ENCODE measurements at places on chromosomes 12 and 14. TPM values are rescaled to one million over a fixed set of nuclear protein-coding genes. Genes with fewer than 3 reads are reported as not detected.

GRCh38 chr12:113625499-113625898 lies 153.8 kb upstream of the LHX5 start:
- H3K27me3 ChIP-seq, result no peaks in the 10 kb centered on the region
- H3K36me3 ChIP-seq, result no peaks in the 10 kb centered on the region
- no peaks in the 10 kb centered on the region for H3K4me1 ChIP-seq
- no peak overlapping the region for H3K27ac ChIP-seq

Gene STON2
- total RNA-seq, result 12.2 TPM

GRCh38 chr14:94903883-94904282 lies 134.0 kb upstream of the GSC start:
- H3K4me1 ChIP-seq, result no peaks in the 10 kb centered on the region
- no peak overlapping the region for H3K27ac ChIP-seq
- peak; percentile 0 for DNase-seq
- H3K4me3 ChIP-seq, result no peak overlapping the region
- H3K27me3 ChIP-seq, result no peaks in the 10 kb centered on the region

Gene PRIMA1
- total RNA-seq, result 21.9 TPM

- no peak overlapping the region for H3K27ac ChIP-seq
- H3K4me1 ChIP-seq, result no peaks in the 10 kb centered on the region
- DNase-seq, result no peak
- peaks cover 10% of the 10 kb centered on the region for H3K36me3 ChIP-seq
Observed at GRCh38 chr12:65248656-65249633, 29.5 kb upstream of the MSRB3 start.

- no peaks in the 10 kb centered on the region for H3K4me1 ChIP-seq
- H3K4me3 ChIP-seq, result no peak overlapping the region
- DNase-seq, result peak; percentile 43
- H3K27me3 ChIP-seq, result no peaks in the 10 kb centered on the region
Observed at GRCh38 chr12:117085318-117085947, 13.8 kb downstream of the TESC start.

Gene NANOG
- total RNA-seq, result under 0.01 TPM

GRCh38 chr14:88588081-88588480 lies 25.2 kb downstream of the ZC3H14 start:
- no peak for DNase-seq
- no peak overlapping the region for H3K27ac ChIP-seq
- H3K36me3 ChIP-seq, result peaks cover 10% of the 10 kb centered on the region
- H3K4me3 ChIP-seq, result no peak overlapping the region
- H3K4me1 ChIP-seq, result peaks cover 22% of the 10 kb centered on the region

- no peak overlapping the region for H3K27ac ChIP-seq
- H3K27me3 ChIP-seq, result no peaks in the 10 kb centered on the region
- peaks cover 13% of the 10 kb centered on the region for H3K4me1 ChIP-seq
- H3K36me3 ChIP-seq, result no peaks in the 10 kb centered on the region
Observed at GRCh38 chr12:12776261-12776660, 9.2 kb upstream of the APOLD1 start.

DNA sequence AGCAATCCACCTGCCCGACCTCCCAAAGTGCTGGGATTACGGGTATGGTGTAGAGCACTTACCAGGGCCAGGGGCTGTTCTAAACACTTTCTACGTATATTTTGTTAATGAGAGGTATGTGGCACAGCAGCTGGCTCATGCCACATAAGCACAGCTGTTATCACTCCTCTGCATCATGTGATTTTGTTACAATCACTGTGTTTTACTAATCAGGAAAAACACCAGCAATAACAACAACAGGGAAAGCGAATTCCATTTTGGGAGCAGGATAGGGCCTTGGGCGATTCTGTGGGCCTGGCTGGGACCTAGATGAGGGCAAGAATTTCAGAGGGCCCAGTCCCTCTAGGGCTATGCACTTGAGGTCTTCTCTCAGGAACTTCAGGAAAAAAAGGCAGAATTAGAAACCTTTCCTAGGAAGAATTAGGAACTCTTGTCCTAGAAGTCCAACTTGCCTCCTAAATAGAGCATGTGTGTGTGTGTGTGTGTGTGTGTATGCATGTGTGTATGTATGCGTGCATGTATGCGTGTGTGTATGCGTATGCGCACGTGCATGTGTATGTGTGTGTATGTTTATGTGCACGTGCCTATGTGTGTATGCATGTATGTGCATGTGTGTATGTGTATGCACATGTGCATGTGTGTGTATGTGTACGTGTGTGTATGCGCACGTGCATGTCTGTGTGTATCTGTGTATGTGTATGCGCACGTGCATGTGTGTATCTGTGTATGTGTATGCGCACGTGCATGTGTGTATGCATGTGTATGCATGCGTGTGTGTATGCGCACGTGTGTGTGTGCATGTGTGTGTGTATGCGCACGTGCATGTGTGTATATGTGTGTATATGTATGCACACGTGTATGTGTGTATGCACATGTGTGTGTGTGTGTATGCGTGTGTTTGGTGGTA lies 41.8 kb upstream of the CORO1C start:
- DNase-seq, result no peak
- no peaks in the 10 kb centered on the region for H3K27me3 ChIP-seq
- H3K4me1 ChIP-seq, result peaks cover 51% of the 10 kb centered on the region
- no peaks in the 10 kb centered on the region for H3K36me3 ChIP-seq
- H3K27ac ChIP-seq, result peak overlapping the region; percentile 87
- H3K4me3 ChIP-seq, result no peak overlapping the region

DNA sequence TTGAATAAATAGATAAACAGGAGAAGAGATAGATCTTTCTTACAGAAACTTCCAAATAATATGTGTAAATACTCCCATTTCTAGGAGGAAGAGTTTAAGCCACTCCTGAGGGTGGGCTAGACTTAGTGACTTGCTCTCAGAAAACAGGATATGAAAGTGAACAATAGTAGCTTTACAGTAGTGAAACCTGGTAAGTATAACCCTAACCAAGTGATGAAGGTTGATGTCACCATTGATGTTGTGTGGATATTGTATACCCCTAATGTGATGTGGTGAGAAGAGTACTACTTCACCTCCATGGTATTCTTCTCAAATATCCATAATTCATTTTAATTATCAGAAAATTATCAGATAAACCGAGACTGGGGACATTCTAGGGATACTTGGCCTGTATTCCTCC lies 20.9 kb downstream of the AKAP6 start:
- H3K4me1 ChIP-seq, result no peaks in the 10 kb centered on the region
- no peak overlapping the region for H3K4me3 ChIP-seq
- no peaks in the 10 kb centered on the region for H3K36me3 ChIP-seq
- DNase-seq, result no peak
- no peak overlapping the region for H3K27ac ChIP-seq

DNA sequence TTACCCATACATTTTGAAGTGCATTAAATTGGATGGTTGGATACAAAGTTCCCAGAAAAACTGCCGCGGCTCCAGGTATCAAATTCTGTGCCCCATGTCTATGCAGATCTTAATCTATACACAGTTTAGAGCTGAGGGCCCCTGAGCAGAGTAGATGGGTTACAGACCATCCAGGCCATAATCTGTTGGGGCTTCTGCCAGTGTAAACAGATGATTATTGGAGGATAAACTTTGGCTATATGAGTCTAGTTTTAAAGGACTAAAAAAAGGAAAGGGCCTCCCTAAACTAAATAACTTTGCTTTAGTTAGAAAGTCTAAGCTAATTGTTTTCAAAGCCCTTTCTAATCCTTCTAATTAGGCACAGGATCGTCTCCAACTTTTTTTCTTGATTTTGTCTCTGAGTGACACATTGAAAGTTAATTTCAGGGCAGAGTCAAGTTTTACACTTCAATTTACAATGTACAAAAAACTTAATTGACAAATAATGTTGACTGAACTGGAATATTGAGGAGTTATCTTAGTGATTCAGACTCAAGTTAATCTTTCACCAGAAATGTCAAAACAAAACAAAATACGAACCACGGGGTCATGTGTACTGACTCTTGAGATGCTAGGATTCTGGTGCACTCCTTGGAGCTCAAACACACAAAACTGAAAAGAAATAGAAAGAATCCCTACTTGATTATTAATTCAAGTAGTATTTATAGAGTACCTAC lies 133.9 kb upstream of the SCAF11 start:
- no peaks in the 10 kb centered on the region for H3K27me3 ChIP-seq
- no peak overlapping the region for H3K4me3 ChIP-seq
- peak overlapping the region; percentile 41 for H3K27ac ChIP-seq
- H3K4me1 ChIP-seq, result peaks cover 18% of the 10 kb centered on the region
- no peaks in the 10 kb centered on the region for H3K36me3 ChIP-seq

- H3K4me3 ChIP-seq, result no peak overlapping the region
- peaks cover 46% of the 10 kb centered on the region for H3K4me1 ChIP-seq
- no peak for DNase-seq
- no peaks in the 10 kb centered on the region for H3K36me3 ChIP-seq
- peak overlapping the region; percentile 82 for H3K27ac ChIP-seq
Observed at GRCh38 chr12:119326341-119326740, 8.2 kb upstream of the CCDC60 start.

DNA sequence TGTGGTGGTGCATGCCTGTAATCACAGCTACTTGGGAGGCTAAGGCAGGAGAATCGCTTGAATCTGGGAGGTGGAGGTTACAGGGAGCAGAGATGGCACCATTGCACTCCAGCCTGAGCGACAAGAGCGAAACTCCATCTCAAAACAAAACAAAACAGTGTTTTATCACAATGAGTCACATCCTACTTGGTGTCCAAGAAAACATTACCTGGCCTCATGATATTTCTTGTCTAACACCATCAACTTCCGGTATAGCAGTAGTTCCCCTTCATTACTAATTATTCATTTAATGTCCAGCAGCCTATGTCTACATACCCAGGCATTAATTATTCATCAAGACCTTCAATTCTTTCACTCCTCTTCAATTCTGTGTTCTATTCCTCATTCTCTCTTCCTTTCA lies 115.5 kb downstream of the CCDC59 start:
- DNase-seq, result no peak
- no peak overlapping the region for H3K4me3 ChIP-seq
- no peaks in the 10 kb centered on the region for H3K27me3 ChIP-seq
- no peaks in the 10 kb centered on the region for H3K36me3 ChIP-seq
- H3K4me1 ChIP-seq, result no peaks in the 10 kb centered on the region
- no peak overlapping the region for H3K27ac ChIP-seq

Gene DPY19L2
- 11.1 TPM for total RNA-seq

Gene TSHR
- not detected for total RNA-seq

DNA sequence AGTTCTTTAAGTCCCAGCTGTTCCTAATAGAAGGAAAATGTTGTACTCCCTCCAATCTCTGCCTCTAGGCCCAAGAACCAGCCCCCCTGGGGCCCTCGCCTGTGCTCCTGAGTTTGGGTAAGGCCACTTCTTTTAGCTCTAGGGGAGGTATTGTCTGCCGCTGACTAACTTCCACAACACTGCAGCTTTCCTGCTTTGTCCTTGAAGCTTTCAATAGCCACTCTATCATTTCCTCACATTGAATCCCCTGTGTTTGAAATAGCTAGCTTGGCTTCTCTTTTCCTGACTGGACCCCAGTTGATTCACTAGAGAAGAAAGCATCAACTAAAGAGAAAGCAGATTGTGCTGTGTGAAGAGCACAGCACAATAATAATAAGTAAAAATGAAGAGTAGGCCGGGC lies 28.8 kb downstream of the KRT80 start:
- H3K27me3 ChIP-seq, result no peaks in the 10 kb centered on the region
- H3K27ac ChIP-seq, result no peak overlapping the region
- H3K36me3 ChIP-seq, result no peaks in the 10 kb centered on the region
- H3K4me1 ChIP-seq, result peaks cover 14% of the 10 kb centered on the region

GRCh38 chr14:25140411-25140810 lies 90.5 kb upstream of the STXBP6 start:
- no peak overlapping the region for H3K4me3 ChIP-seq
- H3K36me3 ChIP-seq, result no peaks in the 10 kb centered on the region
- no peaks in the 10 kb centered on the region for H3K27me3 ChIP-seq
- DNase-seq, result no peak

Gene IFNG
- total RNA-seq, result not detected

GRCh38 chr12:78470354-78471195 lies 394.0 kb upstream of the SYT1 start:
- no peak overlapping the region for H3K4me3 ChIP-seq
- no peaks in the 10 kb centered on the region for H3K27me3 ChIP-seq
- no peak overlapping the region for H3K27ac ChIP-seq
- no peak for DNase-seq
- no peaks in the 10 kb centered on the region for H3K36me3 ChIP-seq

GRCh38 chr12:49921936-49922335 lies 18.2 kb upstream of the FAIM2 start:
- peak overlapping the region; percentile 52 for H3K27ac ChIP-seq
- no peaks in the 10 kb centered on the region for H3K36me3 ChIP-seq
- DNase-seq, result no peak
- peaks cover 5% of the 10 kb centered on the region for H3K27me3 ChIP-seq

DNA sequence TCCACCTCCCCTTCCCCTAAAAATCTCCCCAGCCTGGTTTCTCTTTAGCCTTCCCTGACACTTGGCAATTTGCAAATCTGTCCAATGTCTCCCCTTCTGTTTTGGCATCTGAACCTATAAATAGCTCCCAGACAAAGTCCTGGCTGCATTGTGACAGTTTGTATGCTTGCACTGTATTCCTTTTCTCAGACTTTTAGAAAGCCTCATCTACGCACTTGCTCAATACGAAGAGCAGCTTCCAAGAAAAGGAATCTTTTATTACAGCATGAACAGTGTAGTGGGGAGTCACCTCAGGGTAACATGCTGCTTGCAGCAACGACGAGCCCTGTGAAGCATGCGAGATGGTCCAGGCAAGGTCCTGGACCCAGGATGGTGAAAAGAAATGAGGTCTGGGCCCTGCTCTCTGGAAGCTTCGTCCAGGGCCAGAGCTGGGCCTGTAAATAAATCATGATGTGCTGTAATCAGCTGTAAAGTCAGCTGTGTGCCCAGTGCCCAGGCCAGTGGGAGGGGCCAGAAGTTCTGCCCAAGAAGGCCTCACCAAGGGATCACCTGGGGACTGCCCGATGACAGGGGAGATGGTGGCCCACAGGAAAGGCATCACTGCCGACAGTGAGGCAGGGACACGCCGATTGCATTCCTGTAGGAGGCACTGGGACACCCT lies 88.3 kb downstream of the RIN3 start:
- H3K4me1 ChIP-seq, result peaks cover 61% of the 10 kb centered on the region
- no peak overlapping the region for H3K4me3 ChIP-seq
- H3K36me3 ChIP-seq, result no peaks in the 10 kb centered on the region
- H3K27me3 ChIP-seq, result no peaks in the 10 kb centered on the region
- peak; percentile 90 for DNase-seq
- H3K27ac ChIP-seq, result peak overlapping the region; percentile 87

- H3K4me1 ChIP-seq, result no peaks in the 10 kb centered on the region
- no peak for DNase-seq
- H3K27ac ChIP-seq, result no peak overlapping the region
- H3K36me3 ChIP-seq, result no peaks in the 10 kb centered on the region
- no peaks in the 10 kb centered on the region for H3K27me3 ChIP-seq
Observed at GRCh38 chr14:39251547-39251946, 17.8 kb downstream of the MIA2 start.

- DNase-seq, result no peak
- no peaks in the 10 kb centered on the region for H3K27me3 ChIP-seq
- no peaks in the 10 kb centered on the region for H3K4me1 ChIP-seq
- H3K36me3 ChIP-seq, result no peaks in the 10 kb centered on the region
- no peak overlapping the region for H3K4me3 ChIP-seq
- H3K27ac ChIP-seq, result no peak overlapping the region
Observed at GRCh38 chr14:34741840-34742239, 27.4 kb upstream of the CFL2 start.

GRCh38 chr12:94147991-94148738 lies at the start of gene PLXNC1:
Gene PLXNC1, plus strand, starts transcription at chr12:94148577. Its CDS starts 395 bp downstream, at chr12:94148972.
- H3K4me1 ChIP-seq, result peaks cover 24% of the 10 kb centered on the region
- H3K36me3 ChIP-seq, result no peaks in the 10 kb centered on the region
- H3K27ac ChIP-seq, result peak within 1 kb of the TSS; percentile 45
- H3K27me3 ChIP-seq, result peaks cover 15% of the 10 kb centered on the region
- DNase-seq, result no peak
- H3K4me3 ChIP-seq, result peak within 1 kb of the TSS; percentile 59
